ENCODE measurements at places on chromosomes 2 and 18.

GRCh38 chr18:49020621-49021021 lies 69.9 kb upstream of the SMAD7 start:
- no peak for DNase-seq
- H3K36me3 ChIP-seq = no peaks in the 10 kb centered on the region
- no peaks in the 10 kb centered on the region for H3K27me3 ChIP-seq
- H3K27ac ChIP-seq = no peak overlapping the region
- peaks cover 3% of the 10 kb centered on the region for H3K4me1 ChIP-seq

DNA sequence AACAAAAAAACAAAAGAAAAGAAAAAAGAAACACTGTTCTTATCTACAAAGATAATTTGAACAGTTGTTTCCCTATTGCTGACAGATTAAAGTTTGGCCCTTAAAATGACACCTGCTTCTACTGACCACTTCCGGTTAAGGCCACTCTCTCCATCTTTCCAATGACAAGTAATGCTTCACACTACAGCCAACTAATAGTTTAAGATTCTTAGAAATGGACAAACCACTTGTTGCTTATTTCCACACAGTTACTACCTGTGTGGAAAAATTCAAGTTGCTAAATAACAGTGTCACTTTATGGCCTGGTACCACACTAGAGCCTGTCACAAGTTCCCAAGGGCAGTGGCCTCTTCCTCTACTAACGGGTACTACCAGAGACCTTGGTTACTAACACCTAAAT lies 2.4 kb downstream of the TMEM185B start:
- peaks cover 38% of the 10 kb centered on the region for H3K4me1 ChIP-seq
- peak overlapping the region; percentile 49 for H3K4me3 ChIP-seq
- H3K36me3 ChIP-seq = peaks cover 53% of the 10 kb centered on the region
- peak overlapping the region; percentile 35 for H3K27ac ChIP-seq
- H3K27me3 ChIP-seq = no peaks in the 10 kb centered on the region

- H3K4me3 ChIP-seq = no peak overlapping the region
- H3K4me1 ChIP-seq = no peaks in the 10 kb centered on the region
- H3K36me3 ChIP-seq = no peaks in the 10 kb centered on the region
- peaks cover 3% of the 10 kb centered on the region for H3K27me3 ChIP-seq
- no peak overlapping the region for H3K27ac ChIP-seq
- no peak for DNase-seq
Observed at GRCh38 chr18:36449451-36449850, 151.9 kb downstream of the FHOD3 start.

- H3K4me3 ChIP-seq = no peak overlapping the region
- H3K27ac ChIP-seq = no peak overlapping the region
- no peaks in the 10 kb centered on the region for H3K4me1 ChIP-seq
- H3K27me3 ChIP-seq = no peaks in the 10 kb centered on the region
- H3K36me3 ChIP-seq = no peaks in the 10 kb centered on the region
- DNase-seq = no peak
Observed at GRCh38 chr2:51424418-51424817, 392.5 kb upstream of the NRXN1 start.

GRCh38 chr2:69181806-69182427 lies 168.9 kb downstream of the ANTXR1 start:
- no peaks in the 10 kb centered on the region for H3K36me3 ChIP-seq
- H3K27me3 ChIP-seq = peaks cover 15% of the 10 kb centered on the region
- no peak overlapping the region for H3K27ac ChIP-seq
- H3K4me3 ChIP-seq = no peak overlapping the region

- DNase-seq = no peak
- no peak overlapping the region for H3K4me3 ChIP-seq
- H3K36me3 ChIP-seq = peaks cover 61% of the 10 kb centered on the region
- H3K4me1 ChIP-seq = peaks cover 27% of the 10 kb centered on the region
Observed at GRCh38 chr2:230797515-230798495, 66.9 kb upstream of the ITM2C start.

GRCh38 chr18:48854780-48855179 lies 96.0 kb downstream of the SMAD7 start:
- no peaks in the 10 kb centered on the region for H3K27me3 ChIP-seq
- H3K4me1 ChIP-seq = peaks cover 24% of the 10 kb centered on the region
- no peaks in the 10 kb centered on the region for H3K36me3 ChIP-seq
- no peak for DNase-seq
- no peak overlapping the region for H3K4me3 ChIP-seq

All from activated T-helper 2 cell treated with anti-CD3 and anti-CD28 coated beads, Interferon-gamma antibody, Interleukin-2, Interleukin-4, amounts not matched to agents 10 μg/mL and 5 μg/mL and 100 μg/mL, durations not matched to agents 14 hours and 24 hours and 36 hours (primary cell).